Vagina (tissue), 2 donors: ENCODE measurements at places on chromosomes 5 and 9.

DNA sequence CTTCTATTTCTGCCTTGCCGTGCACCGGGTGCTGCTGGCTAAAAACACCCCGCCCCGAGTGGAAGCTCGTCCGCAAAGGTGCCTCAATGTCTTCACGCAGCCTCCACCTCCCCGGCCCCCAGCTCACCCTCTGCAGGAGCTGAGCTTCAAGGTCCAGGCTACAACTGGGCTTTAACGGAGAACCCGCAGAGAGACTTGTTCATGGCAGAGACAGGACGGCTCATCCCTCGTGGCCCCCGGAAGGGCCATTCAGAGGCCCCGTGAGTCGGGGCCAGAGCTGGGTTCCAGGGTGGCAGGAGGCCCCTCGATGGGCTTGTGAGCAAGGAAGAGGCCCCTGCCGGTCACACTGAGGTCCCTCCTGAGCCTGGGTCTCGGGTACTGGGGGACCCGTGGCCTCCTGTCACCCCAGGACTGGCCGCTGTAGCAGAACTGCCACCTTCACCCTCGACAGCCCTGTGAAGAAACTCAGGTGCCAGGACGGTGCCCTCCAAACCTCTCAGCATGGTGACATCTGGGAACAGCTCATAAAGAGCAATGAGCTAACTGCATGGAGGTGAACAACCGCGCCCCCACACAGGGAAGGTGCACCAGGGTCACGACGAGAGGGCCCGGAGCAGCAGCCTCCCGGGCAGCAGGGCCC is 58.0 kb upstream of the UBAC1 start:
- no peak for DNase-seq

GRCh38 chr5:4048398-4048797 is 452.8 kb downstream of the IRX1 start:
- DNase-seq = no peak

- no peak for DNase-seq
Observed at GRCh38 chr5:147290261-147290660, 55.4 kb downstream of the STK32A start.

GRCh38 chr5:170843870-170844269 is 17.9 kb upstream of the RANBP17 start:
- DNase-seq = no peak

DNA sequence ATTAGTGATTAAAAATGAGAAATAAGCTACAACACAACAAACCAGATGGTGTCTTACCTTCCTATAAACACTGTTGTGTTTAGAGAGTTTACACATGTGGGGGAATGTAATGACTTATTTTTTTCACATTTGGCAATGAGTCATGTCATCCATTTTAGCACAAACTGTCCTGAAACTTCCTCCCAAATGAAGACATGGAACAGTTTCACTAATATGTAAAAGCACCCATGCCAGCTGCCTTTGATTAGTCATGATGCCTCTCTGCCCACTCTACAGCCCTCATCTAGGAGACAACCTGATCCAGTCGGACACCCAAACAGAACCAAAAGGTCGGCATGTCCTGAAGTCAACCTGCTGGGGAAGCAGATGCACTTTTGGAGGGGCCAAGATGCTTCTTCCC is 98.2 kb downstream of the SEMA5A start:
- DNase-seq = no peak

DNA sequence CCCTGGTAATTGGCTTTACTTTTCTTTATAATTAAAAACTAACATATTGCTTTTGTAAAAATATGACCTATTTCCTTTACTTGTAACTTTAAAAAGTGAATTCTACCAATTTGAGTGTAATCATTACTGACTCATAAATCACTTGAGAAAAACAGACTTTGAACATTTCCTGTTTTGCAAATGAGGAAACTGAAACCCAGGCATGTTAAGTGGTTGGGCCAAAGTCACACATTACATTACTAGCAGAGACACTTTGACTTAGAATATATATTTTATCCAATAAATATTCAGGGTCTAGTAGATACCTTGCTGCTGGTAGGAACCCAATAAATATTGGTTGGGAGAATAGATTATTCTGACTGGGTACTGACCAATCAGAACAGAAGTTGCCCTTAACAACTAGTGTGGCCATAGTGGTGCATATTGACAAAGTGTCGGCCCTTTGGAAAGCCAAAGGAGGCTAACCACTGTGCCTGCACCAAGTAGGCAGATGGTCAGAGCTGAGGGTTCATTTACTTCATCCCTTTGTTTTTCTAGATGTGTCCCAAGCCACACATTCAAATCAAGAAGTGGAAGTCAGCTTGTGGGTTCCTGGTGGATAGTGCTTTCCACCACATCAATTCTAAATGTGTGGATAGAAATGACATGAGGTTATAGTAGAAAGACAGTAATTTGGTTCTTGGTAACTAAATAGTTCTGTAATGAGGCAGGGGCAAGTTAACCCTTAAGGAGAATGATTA is 365.1 kb upstream of the RIOK2 start:
- no peak for DNase-seq

DNA sequence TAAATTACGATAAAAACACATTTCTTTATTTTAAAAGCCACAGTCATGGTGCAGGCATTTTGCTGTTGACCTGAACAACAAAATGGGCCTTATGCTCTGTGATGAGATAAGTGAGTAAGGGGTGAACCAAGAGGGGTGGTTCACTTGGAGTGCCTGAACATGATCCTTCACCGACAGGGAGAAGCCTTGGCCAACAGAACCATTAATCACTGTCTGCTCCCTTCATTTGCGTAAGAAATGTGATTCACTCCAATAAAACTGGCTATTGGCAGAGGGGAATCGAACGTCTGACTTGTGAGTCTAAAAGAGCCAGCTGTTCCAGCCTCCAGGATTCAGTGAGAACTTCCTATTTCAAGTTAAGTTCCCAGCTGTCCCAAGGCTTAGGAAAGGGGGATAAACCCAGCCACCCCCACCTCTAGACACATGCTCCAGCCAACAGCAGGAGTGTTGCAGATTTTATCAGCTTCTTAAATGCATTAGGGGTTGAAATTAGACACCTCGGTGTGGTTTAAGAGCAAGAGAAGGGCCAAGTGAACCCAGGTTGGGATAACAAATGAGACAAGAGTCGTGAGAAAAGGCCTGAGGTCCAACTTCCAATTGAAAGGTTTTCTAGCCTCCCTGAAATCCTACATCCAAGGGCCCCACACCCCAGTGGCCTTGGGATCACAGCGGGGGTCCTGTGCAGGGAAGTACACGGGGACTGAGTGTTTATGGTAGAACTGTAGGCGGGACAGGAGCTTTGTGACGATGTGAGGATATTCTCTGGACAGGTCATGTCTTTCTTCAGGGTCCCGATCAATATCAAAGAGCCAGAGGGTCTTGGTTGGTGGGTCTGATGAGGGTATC is 131.4 kb upstream of the LHFPL2 start:
- DNase-seq = no peak

GRCh38 chr9:36677611-36678010 is 104.9 kb downstream of the MELK start:
- no peak for DNase-seq
